ENCODE measurements at places on chromosomes 2 and 18.

DNA sequence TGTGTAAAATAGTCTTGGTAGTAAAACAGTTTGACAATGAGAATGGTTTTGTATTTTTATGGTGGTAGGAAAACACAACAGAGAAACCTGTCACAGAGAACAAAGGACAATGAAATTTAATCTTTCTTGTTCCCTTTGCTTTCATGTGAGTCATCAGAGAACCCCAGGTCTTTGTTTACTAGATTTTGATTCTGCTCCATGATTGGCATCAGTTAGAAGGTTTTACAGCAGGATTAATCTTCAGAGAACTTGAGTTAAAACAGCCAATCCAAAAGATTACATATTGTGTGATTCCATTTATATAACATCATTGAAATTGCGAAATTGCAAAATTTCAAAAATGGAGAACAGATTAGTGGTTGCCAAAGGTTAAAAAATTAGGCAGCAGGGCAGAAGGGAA lies 2.5 kb downstream of the APLF start:
- no peak for DNase-seq

DNA sequence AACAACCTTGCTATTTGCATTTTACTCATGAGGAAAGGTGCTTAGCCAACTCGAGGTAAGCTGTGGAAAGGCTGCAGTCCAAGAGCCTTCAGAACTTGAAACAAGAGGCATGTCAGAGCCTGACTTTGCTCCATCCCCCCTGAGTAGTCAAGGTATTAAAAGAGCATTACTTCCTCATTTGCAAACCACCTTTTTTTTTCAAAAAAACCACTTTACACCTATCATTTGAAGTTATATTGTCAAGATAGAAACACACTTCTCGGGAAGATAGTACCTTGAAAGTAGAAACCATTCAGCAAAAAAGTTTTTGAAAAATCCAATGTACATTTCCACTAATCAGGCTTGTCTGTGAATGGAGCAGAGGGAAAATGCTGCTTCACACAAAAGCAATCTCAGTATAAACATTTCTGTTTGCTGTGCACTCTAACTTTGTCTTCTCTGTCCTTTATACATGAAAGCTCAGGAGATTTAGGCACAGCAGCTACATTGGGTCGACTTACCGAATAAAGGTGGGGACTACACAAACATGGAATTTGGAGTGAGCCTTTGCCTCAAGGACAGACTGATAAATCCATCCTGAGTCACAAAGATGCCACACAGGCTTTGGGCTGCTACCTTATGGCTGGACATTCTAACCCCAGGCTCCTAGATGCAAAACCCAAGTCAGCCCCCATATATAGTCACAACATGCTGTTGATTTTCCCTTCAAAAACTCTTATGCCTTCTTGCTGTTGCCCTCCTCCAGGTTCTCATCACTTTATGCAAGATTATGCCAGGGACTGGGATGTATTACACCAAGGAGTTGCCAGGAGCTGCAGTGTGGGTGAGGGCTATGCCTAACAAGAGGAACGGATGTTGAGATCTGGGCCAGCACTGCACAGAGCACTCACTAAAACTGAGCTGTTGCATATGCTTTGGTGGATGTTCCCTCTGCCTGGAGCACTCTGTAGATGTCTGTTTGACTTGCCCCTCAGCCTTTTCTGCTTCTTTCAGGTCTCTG lies 41.4 kb upstream of the EML4 start:
- DNase-seq: no peak

GRCh38 chr18:13440277-13441248 lies 222.0 kb downstream of the LDLRAD4 start:
- DNase-seq: no peak

- DNase-seq: no peak
These were observed 42.9 kb downstream of the ANTXR1 start for GRCh38 chr2:69055688-69056470.

GRCh38 chr2:224747765-224748164 lies 31.6 kb upstream of the CCDC195 start:
- no peak for DNase-seq

- no peak for DNase-seq
These were observed 83.3 kb downstream of the SPIRE1 start for GRCh38 chr18:12574494-12575185.

- no peak for DNase-seq
These were observed 110.6 kb downstream of the MYCN start for GRCh38 chr2:16050908-16051489.

DNA sequence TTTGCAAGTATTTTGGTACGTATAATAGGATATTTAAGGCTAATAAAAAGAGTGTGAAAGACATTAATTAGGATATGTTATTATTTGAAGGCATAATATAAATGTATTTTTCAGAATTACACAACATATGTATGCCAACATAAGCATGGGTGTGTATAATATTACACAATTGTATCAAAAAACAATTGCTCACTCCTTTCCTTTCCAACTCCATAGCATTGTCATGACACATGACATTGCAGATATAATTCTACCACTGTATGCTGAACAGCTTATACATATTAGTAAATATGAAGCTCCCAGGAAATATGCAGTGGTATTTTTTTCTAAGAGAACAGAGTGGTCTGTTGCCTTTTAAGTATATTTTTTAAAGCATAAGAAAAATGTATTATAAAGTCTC lies 593.1 kb downstream of the TMX3 start:
- DNase-seq: no peak

- DNase-seq: no peak
These were observed 96.4 kb downstream of the C1QL2 start for GRCh38 chr2:119062179-119062578.

GRCh38 chr2:117763804-117764203 lies 50.7 kb upstream of the DDX18 start:
- DNase-seq: no peak
